NCI-H460 (cell line): ENCODE measurements at places on chromosomes 3 and 15. TPM values are rescaled to one million over a fixed set of nuclear protein-coding genes. Genes with fewer than 3 reads are reported as not detected.

Gene CSPG5
- total RNA-seq, result 0.17 and 0.26 TPM in 2 replicates

- no peak for DNase-seq
Observed at GRCh38 chr3:189950258-189950657, 170.4 kb downstream of the P3H2 start.

- DNase-seq, result no peak
Observed at GRCh38 chr3:194023501-194024280, 112.3 kb upstream of the HES1 start.

Gene RPL22L1
- total RNA-seq, result 551 and 563 TPM in 2 replicates

Gene GCSAM
- total RNA-seq, result not detected in 2 replicates

GRCh38 chr15:82569834-82570233, 29.6 kb upstream of the RPS17 start:
- DNase-seq, result no peak

- DNase-seq, result no peak
Observed at GRCh38 chr3:28900301-28900700, 380.6 kb upstream of the RBMS3 start.

- DNase-seq, result no peak
Observed at GRCh38 chr3:113241292-113242095, 30.1 kb downstream of the BOC start.

DNA sequence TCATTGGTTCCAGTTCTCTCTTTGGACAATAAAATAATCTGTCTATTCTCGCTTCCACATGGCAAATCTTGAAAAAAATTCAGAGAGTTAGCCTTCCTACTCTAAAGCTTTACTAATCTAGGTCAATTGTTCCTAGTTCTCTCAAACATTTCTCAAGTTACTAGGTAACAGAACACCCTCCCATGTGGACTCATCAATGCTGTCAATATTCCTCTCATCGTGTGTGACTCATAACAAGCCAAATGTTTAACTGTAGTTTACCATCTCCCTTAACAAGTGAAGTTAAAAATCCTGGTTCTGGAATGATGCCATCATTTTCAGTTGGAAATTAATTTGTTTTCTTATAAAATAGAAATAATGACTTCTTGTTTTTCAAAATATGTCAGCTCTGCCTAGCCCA, 438.6 kb downstream of the ROBO1 start:
- DNase-seq, result no peak

- peak; percentile 75 for DNase-seq
Observed at GRCh38 chr3:632571-633170, 436.1 kb downstream of the CHL1 start.

DNA sequence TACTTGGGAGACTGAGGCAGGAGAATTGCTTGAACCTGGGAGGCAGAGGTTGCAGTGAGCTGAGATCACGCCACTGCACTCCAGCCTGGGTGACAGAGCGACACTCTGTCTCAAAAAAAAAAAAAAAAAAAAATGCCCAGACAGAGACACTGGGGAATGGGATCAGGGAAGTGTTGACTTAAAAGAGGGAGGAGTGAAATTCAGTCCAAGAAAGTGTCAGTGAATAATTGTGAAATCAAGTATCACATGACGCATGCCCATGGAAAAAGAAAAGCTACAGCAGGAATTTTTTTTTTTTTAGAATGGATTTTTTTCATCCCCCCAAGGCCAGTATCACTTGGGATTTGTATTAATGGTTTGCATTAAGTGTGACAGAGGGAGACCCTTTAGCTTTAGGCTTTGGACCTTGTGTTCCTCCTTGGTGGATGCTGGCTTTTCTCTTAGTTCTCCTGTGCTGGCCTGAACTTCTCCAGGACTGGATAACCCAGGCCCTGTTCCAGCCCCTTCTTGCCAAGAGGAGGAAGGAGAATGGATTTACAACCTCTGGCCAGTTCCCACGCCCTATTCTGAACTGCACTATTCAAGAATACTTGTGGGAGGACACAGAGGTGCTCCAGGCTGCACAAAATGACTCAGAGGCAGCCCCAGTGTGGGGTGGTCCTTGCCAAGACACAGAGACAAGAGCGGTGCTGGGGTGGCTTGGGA, 36.7 kb upstream of the ZNF774 start:
- DNase-seq, result peak; percentile 9

Gene AMT
- 0.20 and 0.50 TPM in 2 replicates for total RNA-seq

DNA sequence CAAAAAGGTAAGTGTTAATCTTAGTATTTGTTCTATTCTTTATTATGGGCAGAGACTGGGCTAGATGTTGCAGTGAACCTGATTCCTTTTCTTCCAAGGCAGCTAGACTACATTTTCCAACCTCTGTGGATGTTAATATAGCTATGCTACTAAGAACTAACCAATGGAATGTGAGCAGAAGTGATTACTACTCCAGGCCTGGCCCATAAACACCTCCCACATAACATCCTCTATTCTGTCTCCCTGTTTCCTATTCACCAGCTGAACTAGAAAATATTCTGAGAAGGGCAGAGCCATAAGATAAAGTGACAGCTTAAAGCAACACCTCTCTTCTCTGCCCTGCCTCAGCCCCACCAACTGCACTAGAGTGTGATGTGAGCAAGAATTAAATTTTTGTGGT, 29.4 kb downstream of the CD200R1L start:
- no peak for DNase-seq

Gene LRRIQ4
- 0.10 and 0.17 TPM in 2 replicates for total RNA-seq

DNA sequence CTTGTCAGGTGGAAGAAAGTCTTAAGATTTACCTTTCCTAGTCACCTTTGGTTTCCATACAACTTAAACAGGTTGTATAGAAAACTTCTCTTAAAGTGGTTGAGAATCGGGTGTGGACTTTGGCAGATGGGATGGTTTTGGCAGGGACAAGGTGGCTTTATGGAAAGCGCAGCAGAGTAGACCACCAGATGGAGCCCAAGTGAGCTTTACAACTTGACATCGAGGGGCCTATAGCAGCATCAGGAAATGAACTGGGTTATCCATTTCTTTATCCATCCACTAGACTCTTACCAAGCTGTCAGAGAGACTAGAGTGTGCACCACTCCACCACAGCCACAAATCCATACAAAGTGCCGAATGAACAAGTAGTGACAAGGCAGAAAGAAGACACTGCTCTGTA, 85.3 kb upstream of the MBNL1 start:
- peak; percentile 26 for DNase-seq

Gene AADAC
- 6.2 and 7.8 TPM in 2 replicates for total RNA-seq

- no peak for DNase-seq
Observed at GRCh38 chr15:47523681-47524475, 193.4 kb upstream of the SEMA6D start.
